ENCODE measurements at places on chromosomes 11 and 22.

GRCh38 chr11:128658502-128658901 is 35.4 kb upstream of the FLI1 start:
- no peak for DNase-seq

DNA sequence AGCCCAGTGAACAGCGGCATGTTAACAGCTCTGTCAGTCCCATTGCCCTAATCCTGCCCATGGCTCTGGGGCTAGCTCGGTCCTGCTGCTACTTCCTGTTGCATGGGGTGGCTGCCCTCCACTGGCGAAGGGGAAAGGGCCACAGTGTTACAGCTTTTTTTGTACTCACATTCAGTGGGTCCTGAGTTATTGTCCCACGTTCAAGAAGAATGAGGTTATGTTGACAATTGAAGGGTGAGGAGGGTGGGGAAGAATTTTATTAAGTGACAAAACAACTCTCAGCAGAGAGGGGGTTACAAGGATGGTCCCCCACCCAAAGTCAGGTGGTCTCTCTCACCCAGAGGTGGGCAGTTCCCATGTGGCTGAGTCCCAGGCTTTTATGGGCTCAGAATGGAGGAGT is 17.7 kb upstream of the MS4A7 start:
- DNase-seq = no peak

DNA sequence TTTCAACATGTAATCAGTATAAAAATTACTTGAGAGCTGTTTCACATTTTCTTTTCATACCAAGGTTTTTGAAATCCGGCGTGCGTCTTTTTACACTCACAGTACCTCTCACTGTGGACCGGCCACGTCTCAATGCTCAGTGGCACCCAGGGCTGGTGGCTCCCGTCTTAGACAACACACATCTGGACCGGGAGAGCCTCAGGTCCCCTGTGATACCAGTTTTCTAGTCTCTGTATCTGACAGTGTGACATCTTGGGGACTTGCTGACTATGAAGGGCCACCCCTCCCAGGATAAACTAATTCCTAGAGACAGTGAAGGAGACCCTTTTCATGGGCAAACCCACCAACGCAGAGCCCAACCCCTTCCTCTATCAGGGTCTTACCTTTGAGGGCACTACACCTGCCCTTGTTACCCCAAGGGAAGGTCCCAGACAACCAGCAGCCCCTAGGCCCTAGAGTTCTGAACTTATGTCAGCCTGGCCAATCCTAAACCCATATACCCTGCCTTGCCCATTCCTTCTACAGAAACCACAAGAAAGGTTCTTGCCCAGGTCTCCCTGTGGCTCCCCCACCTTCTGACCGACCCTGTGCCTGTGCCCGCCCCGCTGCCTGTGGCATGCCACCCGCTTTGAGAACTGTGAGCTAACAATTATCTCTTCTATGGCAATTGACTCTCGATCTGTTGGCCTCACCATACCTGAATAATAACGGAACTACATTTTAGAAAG is 6.1 kb upstream of the ASCL2 start:
- no peak for DNase-seq

DNA sequence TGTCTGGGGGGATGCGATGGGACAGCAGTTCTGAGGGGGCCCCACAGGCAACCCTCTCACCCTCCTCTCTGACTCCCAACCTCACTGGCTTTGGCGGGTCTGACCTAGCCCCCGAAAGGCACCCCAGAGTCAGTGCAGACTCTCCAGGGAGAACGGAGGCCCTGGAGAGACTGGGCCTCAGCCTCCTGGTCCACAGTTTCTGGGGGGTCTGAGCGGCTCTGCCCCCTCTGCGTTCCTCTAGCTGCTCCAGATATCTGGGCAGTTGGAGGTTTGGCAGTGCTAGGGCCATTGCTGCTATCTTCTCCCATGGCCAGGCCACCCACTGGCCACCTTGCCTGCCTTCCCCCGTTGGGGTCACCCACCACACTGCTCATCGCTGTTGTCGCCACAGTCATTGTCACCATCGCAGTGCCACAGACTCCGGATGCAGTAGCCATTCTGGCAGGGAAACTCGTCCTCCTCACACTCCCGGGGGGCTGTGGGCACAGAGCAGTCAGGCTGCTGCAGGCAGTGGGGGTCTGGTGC is 18.8 kb downstream of the LRP4 start:
- no peak for DNase-seq

- no peak for DNase-seq
Measured at GRCh38 chr11:17786824-17787525, 52.4 kb downstream of the KCNC1 start.

- no peak for DNase-seq
Measured at GRCh38 chr11:7300281-7300680, 48.6 kb downstream of the SYT9 start.

GRCh38 chr22:30430933-30431332 is 5.4 kb downstream of the MTFP1 start:
- no peak for DNase-seq

DNA sequence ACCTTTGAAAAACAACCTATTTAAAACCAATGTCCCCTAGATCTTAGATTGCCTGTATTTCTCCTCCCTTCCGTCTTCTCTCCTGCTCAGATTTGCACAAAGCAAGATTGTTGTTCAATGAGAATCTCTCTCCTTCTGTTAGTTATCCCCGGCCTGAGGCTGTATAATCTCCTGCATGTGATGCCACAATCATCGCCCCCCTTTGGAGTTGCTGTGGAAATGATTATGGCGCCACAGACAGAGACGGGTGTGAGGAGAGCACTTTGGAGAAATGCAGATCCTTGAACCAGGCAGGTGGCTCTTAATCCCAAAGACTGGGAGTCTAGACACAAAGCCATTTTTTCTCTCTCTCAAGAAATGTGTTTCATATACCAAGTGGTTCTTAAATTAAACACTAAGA is 941.3 kb downstream of the OPCML start:
- DNase-seq = no peak

GRCh38 chr22:22711532-22711913 is 67.1 kb downstream of the GGTLC2 start:
- no peak for DNase-seq

DNA sequence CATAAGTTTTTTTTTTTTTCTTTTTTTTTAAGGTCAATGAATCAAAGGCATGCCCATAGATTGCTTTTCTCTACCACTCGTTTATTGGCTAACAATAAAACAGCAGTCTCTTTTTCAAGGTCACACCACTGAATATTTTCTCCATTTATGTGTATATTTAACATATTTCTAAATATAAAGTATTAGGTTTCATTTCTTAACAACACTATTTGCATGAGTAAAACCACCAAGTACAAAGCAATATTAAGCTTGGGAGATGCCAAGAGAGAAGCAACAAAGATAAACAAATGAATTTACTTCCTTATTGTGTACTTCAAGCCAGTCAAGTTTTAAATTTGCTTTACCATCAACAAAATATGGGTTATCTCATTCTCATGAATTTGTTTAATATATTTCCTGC is 708.9 kb upstream of the CCDC179 start:
- no peak for DNase-seq

GRCh38 chr11:9893474-9893873 is 229.6 kb downstream of the SWAP70 start:
- no peak for DNase-seq

- DNase-seq = no peak
Measured at GRCh38 chr11:1392111-1392510, 2.4 kb downstream of the BRSK2 start.

GRCh38 chr11:64070314-64070681 is 34.6 kb downstream of the FLRT1 start:
- no peak for DNase-seq

DNA sequence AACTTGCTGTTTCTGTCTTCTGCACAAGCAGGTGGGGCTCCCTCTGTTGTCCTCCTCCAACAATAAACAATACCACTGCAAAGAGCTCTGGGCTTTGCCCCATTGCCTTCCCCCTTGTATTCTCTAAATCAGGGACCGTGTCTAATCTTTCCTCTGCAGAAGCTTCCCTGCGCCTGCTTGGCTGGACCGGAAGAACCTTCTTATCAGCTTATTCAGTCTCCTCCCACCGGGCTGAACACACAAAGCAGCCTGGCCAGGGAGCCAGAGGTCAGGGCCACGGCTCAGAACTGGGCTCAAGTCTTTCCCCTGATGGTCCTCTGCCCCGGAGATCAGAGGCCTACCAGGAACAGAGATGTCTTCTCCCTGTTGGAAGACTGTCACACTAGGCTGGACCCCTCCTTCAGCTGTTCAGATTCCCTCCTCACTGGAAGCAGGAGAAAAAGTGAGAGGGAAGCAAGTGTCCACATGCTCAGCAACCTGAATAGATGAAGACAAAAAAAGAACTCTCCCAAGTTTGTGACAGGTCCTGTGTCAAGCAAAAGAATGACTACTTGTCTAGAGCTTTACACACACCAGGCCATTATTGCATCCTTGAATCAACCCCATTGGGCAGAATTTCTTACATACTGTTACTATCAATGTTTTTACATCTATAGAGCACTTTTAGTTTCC is 63.7 kb downstream of the RAB30 start:
- DNase-seq = peak; percentile 52

GRCh38 chr11:99418927-99419720 is 398.4 kb downstream of the CNTN5 start:
- no peak for DNase-seq

DNA sequence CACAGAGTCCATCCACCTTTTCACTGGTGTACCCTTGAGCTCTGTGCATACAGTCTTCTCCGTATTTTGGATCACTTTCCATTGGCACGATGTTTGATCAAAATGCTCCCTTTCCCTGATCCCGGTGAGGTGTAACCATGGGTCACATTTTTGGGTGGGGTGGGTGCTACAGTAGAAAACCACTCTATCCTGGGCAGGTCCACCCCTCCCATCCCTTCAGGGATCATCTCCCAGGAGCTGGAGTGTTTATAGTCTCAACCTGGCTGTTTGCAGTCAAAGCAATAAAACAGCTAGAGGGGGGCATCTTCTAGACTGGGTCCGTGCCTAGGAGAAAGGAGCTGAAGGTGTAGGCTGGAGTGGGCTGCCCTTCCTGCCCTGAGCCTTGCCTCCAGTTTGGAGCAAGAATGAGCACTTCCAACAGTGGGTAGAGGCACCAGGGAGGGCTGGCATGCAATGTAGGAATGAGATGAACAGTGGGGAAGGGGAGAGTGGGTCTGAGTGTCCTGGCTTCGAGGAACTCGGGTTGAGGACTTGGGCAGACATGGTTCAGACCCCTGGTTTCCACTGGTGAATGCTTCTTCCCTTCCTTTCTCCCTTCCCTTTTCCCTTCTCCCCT is 38.8 kb downstream of the RNF141 start:
- no peak for DNase-seq

- no peak for DNase-seq
Measured at GRCh38 chr11:1862588-1863351, 9.9 kb downstream of the LSP1 start.

DNA sequence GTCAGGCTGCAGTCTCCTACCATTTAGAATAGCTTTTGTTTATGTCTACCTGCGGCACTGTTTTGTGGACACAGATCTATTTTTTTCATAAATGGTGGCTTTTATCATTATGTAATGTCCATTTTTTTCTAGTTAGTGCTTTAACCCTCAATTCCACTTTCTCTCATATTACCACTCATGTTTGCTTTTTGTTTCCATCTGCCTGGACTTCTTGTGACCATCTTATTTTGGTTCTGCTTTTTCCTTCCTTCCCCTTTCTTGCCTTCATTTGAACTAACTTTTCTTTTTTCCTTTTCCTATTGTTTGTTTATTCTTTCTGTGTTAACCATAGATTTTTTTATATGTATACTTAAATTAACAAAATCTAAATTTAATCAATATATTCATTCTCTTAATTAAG is 98.5 kb upstream of the SLC22A12 start:
- no peak for DNase-seq

DNA sequence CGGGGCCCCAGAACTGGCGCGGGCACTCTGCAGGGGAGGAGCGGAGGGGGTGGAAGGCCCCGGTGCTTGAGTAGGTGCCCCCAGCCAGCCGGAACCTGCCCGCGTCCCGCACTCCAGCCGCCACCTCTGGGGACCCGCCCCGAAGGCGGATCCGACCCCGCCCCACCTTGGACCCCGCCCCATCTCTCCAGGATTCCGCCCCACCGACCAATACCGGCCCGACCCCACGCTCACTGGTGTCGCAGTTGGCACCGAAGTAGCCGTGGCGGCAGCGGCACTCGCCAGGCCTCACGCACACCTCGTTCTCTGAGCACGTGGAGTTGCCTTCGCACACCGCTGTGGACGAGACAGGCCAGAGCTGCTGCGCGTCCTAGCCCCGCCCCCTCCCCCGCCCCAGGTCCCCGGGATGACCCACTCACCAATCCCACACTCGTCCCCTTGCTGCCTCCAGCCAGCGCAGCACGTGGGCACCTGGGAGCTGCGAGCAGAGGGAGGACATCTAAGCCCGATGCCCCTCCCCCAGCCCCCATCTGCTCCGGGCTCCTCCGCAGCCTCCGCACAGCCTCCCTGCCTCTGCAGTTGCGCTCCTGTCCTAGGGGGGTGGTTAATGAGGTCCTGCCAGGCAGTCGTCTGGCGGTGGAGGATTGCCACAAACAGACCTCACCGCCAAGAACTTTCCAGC is 6.0 kb downstream of the SCARF2 start:
- DNase-seq = no peak

DNA sequence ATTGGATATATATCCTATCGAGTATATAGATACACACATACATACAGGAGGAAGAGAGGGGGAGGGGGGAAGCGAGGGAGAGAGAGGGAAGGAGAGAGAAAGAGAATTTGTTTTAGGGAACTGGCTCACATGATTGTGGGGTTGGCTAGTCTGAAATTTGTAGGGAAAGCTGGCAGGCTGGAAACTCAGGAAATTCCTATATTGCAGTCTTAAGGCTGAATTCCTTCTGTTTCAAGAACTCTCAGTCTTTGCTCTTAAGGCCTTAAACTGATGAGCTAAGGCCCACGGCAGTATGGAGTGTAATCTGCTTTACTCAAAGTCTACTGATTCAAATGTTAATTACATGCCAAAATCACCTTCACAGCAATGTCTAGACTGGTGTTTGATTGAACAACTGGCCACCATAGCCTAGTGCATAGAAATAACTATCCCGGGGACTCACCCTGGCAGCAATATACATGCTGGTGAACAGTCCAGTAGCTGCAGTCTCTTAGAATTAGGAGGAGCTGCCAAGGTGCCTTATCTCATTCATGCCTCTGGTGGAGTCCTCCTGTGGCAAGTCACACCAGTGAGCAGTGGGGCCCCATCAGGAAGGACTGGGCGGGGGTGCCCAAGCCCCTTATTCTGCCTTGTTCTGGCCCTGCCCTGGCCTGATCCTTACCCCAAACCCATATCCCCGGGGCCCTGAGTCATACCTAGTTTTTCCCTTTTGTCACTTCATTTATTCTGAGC is 59.7 kb upstream of the AMPD3 start:
- no peak for DNase-seq

- DNase-seq = no peak
Measured at GRCh38 chr11:44326615-44327475, 16.9 kb upstream of the ALX4 start.

DNA sequence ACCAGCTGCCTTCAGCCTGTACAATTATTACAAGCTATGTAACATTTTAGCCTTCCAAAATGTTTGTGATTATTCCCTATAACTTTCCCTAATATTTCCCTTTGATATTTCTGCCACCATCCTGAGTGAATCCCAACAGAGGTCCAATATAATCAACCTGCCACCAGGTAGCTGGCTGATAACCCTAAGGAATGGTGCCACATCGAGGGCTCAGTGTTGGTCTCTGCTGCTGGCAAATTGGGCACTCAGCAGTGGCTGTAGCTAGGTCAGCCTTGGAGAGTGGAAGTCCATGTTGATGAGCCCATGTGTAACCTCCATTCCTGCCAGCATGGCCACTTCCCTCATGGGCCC is 121.2 kb downstream of the ZNF280B start:
- DNase-seq = no peak

All from NCI-H2081 treated with DMSO at 0.1 percent for 48 hours (cell line).